Cardiac fibroblast (primary cell): ENCODE measurements at places on chromosomes 2 and 18.
A peak's percentile ranks its signal among the peaks of the same experiment; 100 is the strongest.

DNA sequence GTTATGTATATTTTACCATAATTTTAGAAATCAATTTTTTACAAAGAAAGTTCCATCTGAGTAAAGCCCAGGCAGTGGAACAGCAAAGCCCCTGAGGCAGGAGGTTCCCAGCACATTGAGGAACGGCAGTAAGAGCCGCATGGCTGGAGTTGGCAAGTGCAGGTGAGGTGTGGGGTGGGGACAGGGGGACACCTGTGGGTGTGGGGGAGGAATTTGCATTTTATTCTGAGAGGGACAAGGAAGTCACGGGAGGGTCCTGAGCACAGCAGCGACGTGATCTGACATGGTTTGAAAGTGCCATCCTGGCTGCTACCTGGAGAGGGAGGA lies 16.1 kb upstream of the ADI1 start:
- no peak for DNase-seq

- no peak for DNase-seq
These were observed 986.5 kb downstream of the TDRD15 start for GRCh38 chr2:22110244-22110651.

GRCh38 chr2:111157798-111158197 lies 37.1 kb downstream of the BCL2L11 start:
- no peak for DNase-seq

- DNase-seq = no peak
These were observed 298.4 kb downstream of the LPIN1 start for GRCh38 chr2:12044857-12045256.

GRCh38 chr2:9610781-9611548 lies 19.8 kb downstream of the YWHAQ start:
- DNase-seq = no peak

DNA sequence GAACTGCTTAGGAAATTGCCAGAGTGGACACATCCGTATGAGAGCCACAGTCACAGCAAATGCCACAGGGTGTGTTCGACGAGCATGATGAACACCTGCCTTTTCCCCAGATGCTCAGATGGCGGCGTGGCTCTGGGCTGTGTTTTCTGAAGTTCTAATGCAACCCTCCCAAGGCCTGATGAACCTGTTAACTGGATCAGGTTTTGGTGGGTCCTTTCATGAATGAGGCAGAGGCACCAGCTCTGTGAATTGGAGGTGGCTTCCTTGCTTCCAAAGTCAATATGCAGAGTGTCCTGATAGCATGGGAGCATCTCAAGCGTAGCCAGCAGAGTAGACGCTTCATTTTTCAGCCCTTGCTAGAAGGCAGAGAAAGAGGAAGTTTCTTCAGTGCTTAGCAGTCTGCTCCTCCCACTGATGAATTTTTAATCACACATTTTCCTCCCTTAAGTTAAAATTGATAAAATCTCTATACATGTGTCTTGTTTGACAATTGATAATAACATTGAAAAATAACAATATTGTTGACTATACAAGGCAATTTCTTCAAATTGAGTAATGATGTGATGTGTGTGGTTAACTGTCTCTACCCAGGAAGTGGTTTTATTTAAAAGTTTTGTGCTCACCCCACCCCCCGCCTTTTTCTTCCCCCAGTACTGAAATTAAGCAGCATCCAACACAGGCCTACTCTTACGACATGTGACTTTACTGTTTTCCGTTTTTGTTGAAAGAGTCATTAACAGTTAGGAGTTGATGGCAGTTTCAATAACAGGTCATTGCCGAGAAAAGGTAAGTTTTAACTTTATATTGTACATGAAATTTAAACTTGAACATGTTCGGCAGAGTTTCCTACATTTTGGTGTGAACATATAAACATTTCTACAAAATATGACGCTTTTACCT lies at the start of gene ARHGAP15:
ARHGAP15 (plus strand) TSS at position 739 of the 900 bp plus-strand sequence.
- no peak for DNase-seq

DNA sequence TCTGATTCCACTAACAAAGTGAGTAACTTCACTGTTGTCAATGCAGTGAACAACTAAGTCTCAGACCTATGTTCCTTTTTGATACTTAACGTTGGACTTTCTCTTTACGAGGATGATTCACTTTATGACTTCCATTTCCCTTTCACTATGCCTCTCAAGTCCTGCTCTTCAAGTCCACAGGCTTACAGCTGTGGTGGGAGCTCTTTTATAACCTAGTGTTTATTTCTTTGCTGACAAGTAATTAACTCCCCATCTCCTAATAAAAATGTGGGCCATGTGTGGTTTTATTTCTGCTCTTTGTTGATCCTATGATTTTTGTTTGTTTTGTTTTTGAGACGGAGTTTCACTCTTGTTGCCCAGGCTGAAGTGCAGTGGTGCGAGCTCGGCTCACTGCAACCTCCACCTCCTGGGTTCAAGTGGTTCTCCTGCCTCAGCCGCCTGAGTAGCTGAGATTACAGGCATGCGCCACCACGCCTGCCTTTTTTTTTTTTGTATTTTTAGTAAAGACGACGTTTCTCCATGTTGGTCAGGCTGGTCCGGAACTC lies 142.1 kb downstream of the USP34 start:
- DNase-seq = no peak

GRCh38 chr2:188291142-188291616 lies 495 bp upstream of the GULP1 start:
- peak; percentile 26 for DNase-seq

GRCh38 chr2:96601382-96602292 lies 36.5 kb downstream of the KANSL3 start:
- DNase-seq = no peak

DNA sequence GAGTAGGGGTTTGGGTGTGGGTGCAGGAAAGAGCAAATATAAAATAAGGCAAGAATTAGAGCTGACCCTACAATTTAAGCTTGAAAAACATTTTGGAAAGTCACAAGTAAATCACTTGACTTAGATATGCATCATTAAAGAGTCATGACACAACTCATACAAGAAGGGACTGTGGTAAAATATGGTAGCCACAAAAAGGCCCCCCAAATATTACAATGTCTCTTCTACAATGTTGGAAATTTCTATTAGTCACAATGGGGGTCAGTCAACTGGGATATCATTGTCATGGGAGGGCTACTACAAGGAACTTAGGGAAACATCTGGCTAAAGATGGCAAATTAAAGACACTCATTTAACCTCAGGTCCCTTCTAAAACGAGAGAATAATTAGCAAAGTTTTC lies 15.7 kb upstream of the SERPINB2 start:
- no peak for DNase-seq

DNA sequence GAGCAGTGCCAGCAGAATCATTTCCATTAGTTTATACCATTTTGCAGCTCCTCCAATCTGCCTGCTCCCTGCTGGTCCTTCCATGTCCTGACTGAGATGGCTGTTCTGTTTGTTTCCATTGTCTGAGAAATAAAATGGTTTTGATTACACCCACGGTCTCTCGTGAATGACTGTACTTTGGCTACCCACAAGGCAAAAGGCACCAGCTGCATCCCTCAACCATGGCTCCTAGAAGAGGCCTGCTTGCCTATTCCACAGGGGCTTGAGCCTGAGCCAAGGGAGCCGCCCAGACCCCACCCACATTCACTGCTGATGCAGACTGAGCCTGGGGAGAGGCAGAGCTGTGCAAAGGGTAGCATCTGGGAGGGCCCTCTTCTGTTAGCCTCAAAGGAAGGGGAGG lies 31.2 kb downstream of the MARCHF4 start:
- DNase-seq = no peak

- no peak for DNase-seq
These were observed 21.9 kb upstream of the PAX3 start for GRCh38 chr2:222320436-222321395.

GRCh38 chr18:11383381-11383780 lies 226.0 kb upstream of the SLC35G4 start:
- no peak for DNase-seq

- DNase-seq = peak; percentile 33
These were observed 23.0 kb upstream of the TAF1B start for GRCh38 chr2:9820020-9820973.

- DNase-seq = no peak
These were observed 3.1 kb downstream of the SPOPL start for GRCh38 chr2:138504546-138505235.

- peak; percentile 74 for DNase-seq
These were observed 92.8 kb downstream of the AP1S3 start for GRCh38 chr2:223744580-223744979.

DNA sequence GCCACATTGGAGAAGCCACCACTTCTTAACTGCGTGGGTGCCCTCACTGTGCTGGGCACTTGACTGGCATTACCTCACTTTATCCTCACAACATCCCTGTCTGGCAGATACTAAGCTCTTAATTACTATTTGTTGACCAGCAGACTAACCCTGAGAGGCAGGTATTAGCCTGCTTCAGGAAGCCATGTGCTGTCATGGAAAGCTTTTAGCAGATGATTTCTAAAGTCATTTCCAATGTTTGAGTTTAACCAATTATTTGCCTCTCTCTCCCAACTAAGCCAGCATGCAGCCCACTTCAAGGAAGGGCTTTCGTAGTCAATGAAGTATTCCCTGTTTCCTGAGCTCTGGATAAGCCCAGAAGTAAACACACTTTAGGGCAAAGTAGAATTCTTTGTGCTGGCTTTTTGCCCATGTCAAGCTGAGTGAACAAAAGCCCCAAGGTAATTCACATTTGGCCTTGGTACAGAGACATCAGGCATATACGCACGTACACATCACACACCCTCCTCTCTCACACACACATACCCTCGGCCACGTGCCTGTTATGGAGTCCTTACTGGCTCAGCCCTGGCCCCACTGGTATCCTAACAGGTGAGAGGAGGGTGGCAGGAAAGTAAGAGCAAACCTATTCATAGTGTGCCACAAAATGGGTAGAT lies 108.6 kb downstream of the C1D start:
- no peak for DNase-seq

GRCh38 chr2:182241936-182242335 lies 184.9 kb downstream of the PDE1A start:
- peak; percentile 39 for DNase-seq

DNA sequence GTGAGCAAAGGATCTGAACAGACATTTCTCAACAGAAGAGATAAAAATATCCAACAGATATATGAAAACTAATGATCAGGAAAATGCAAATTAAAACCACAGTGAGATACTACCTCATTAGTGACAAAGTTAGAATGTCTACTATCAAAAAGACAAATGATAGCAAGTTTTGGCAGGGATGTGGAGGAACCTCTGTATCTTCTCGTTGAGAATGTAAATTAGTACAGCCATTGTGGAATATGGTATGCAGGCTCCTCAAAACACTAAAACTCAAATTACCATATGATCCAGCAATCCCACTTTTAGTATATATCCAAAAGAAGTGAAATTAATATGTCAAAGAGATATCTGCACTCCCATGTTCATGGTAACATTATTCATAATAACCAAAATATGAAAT lies 427.1 kb downstream of the LRRTM4 start:
- DNase-seq = no peak

GRCh38 chr2:177204417-177204816 lies 8.2 kb upstream of the HNRNPA3 start:
- DNase-seq = no peak

- DNase-seq = no peak
These were observed 50.1 kb upstream of the MYCN start for GRCh38 chr2:15890124-15890754.

GRCh38 chr2:239471011-239471792 lies 70.4 kb upstream of the HDAC4 start:
- DNase-seq = no peak

DNA sequence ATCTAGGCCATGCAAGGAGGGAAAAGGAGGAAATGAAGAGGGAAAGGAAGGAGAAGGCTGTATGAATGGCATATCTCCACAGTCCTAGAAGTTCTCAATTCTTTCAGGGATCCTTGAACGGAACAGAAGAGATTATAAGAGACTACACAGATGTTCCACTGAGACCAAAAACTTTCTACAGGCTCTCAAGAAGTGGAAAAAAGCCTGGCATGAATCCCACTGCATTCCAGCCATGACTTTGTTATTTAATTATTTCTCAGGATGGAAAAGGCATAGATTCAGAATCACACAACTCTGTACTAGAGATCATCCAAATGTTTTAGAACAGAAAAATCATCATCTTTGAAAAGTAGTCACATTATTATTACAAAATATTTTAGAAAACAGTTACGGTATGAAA lies 131.7 kb upstream of the CDH20 start:
- no peak for DNase-seq

GRCh38 chr2:24926602-24927252 lies 6.7 kb upstream of the ADCY3 start:
- DNase-seq = peak; percentile 54

GRCh38 chr2:139457873-139458272 lies 677.7 kb upstream of the NXPH2 start:
- DNase-seq = no peak

DNA sequence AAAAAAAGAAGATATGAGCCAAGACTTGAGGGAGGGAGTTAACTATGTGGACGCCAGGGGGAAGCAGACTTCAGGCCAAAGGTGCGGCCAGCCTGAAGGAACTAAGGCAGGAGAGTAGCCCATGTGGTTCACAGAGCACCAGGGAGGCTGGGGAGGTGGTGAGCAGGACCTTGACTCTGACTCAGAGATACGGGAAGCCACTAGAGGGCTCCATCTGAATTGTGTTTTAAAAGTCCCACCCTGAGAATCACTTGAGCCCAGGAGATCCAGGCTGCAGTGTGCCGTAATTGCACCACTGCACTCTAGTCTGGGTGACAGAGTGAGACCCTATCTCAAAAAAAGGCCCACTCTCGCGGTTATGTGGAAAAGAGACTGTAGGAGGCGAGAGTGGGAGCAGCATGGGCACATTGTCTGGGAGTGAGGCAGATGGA lies 12.3 kb downstream of the CEP192 start:
- peak; percentile 83 for DNase-seq

- DNase-seq = no peak
These were observed 174.8 kb downstream of the TWIST2 start for GRCh38 chr2:239022437-239023260.

GRCh38 chr2:53701221-53701620 lies 66.4 kb upstream of the CHAC2 start:
- DNase-seq = no peak

GRCh38 chr2:195498176-195498575 lies 158.8 kb upstream of the SLC39A10 start:
- DNase-seq = peak; percentile 52

DNA sequence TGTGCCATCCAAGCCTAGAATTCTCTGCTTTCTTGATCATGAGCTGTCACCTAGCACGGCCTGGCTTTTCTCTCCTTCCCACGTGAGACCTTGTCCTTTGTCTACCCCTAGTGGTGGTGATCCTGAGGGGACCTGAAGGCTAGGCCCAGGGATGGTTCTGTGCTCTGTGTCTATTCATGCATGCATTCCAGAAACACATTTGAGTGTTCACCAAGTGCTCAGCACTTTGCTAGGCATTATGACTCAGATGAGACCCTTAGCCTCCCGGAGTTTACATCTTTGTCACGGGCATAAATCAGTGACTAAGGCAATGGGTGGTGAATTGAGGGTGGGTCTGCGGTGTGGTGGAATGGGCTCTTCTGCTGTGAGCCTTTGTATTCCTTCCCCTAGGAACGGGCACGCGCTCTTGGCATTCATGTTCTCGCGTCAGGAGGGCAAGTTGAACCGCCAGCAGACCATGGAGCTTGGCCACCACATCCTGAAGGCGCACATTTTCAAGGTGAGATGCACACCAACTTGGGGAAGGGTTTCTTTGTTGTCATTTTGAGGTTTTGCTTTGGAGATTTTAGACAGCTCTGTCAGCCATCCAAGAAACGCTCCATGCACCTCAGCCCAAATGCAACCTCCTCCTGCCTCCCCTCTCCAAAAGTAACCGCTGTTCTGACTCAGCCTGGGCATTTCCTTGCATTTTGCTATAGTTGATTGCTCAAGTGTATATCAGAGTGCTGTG lies 100.9 kb downstream of the WDSUB1 start:
- DNase-seq = peak; percentile 54

- DNase-seq = no peak
These were observed 60.0 kb downstream of the HS1BP3 start for GRCh38 chr2:20590704-20591515.

GRCh38 chr2:26324903-26325302 lies 21.0 kb upstream of the SELENOI start:
- no peak for DNase-seq
